Suprapubic skin (tissue), 4 donors: ENCODE measurements at places on chromosomes 2 and 18. TPM values are rescaled to one million over a fixed set of nuclear protein-coding genes. Genes with fewer than 3 reads are reported as not detected.

DNA sequence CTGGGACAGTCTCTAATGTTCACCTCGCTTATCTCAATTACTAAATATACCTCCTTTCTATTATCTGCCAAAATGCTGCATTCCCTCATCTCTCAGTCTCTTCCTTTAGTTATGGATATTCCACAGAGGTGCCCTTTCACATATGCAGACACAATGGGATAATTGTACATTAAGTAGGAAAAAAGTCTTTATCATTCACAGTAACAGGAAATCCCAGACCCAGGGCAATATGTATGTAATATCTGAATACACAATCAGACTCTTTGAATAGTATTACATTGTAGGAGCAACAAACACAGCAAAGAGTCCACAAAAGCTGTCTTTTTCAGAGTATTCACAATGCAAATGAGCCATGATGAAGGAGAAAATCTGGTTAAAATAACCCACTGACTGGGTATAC, 1399.0 kb upstream of the ZEB2 start:
- DNase-seq = no peak

- DNase-seq = no peak
These were observed 119.2 kb downstream of the ACKR3 start for GRCh38 chr2:236688563-236689392.

DNA sequence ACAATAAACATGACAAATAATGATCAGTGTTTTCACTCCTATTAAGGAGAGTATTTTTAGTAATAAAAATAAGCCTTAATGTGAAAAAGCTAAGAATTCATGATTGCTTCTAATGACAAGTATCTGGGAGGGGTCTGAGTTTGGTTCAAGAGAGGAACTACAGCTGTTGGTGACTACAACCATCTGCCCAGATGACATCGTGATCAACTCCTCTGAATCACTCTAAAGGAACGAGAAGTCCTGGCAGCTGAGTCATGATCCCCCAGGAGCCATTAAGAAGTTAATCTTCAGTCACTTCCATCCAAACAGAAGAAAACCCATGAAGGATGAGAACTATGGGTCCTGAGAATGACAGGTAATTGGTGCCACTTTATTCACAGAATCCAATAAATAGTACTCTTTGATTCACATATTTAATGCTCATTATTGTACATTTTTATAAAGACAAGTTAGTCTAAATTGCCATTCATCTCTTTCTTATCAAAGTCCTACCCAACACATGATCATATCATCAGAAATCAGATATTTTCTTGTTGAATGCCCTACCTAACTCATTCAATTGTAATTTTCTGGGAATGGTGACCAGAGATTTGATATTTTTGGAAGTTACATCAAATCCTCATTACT, 6.8 kb downstream of the TFPI start:
- no peak for DNase-seq

DNA sequence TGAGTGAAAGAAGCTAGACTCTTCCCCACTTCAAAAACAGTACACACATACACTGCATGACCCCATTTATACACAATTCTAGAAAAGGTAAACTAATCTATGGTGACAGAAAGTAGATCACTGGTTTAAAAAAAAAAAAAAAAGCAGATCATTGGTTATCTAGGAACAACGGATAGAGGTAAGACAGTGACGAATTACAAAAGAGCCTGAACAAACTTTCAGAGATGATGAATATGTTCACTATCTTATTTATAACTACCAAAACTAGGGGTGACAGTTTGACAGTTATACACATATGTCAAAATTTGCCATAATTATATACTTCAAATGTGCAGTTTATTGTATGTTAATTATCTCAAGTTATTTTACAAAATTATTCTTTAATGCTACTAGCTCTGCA, 27.5 kb downstream of the MAP3K2 start:
- no peak for DNase-seq

DNA sequence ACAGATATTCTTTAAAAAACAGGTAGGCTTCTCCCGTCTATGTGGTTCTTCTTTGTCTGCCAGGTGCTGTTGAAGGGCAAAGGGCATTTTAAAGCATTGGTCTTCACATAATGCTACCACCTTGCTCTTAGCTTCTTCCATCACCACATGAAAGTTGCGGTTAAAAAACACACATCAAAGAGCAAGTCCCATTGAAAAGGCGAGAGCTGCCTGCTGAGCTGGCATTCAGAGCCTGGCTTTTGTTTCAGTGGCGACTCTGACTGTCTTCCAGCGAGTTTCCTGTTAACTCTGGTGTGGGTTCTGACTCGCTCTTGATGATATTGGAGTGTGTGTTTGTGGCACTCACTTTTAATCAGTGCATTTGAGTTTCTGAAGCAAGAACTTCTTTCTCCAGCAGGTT, 624.9 kb upstream of the FANCL start:
- DNase-seq = no peak

GRCh38 chr2:25545899-25546298, 127.5 kb downstream of the DTNB start:
- DNase-seq = no peak

- no peak for DNase-seq
These were observed 145.7 kb upstream of the TEKT4 start for GRCh38 chr2:94725543-94725942.

DNA sequence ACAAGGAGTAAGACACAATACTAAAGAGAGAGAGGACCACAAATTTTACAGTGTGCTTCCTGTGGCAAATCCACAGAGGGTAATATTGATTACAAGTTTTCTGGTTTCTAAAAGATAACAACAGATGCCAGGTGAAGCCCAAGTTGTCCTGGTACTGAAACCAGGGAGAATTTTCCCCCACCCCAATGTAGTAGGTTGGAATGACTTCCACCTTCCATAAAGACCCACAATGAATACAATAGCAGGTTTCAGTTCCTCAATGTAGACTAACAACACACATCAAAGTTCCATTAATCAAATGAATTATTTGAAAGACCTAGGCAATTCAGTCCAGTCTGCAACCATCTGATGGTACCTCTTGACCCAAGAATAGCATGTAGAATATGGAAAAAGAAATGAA, 44.0 kb upstream of the TMEM247 start:
- DNase-seq = no peak

DNA sequence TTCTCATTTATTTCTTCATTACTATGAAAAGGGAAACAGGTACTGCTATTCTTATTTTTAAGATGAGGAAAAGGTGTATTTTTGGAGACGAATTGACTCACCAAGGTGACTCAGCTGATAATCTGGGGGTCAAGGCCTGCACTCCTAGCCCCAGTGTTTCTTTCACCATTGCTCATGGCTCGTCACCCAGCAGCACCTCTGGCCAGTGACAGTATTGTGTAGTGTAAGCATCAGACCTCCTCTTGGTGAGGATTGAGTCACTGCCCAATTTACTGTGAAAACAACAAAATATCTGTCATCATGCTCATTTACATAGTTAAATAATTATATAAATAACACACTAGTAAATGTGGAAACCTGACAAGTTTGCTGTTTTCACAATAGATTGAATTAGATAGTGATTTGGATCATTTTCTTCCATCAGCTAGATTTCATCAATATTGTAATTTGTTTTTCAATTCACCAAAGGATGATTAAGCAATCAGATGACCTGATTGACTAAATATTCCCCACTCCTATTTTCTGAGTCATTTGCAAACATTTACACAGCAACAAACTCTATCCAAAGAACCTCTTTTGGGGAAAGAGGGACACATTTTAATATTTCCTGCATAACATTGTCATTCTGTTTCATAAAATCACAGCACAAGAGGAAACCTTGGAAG, 492.8 kb upstream of the RAB12 start:
- no peak for DNase-seq

GRCh38 chr18:10488017-10488416, 33.6 kb downstream of the APCDD1 start:
- no peak for DNase-seq

DNA sequence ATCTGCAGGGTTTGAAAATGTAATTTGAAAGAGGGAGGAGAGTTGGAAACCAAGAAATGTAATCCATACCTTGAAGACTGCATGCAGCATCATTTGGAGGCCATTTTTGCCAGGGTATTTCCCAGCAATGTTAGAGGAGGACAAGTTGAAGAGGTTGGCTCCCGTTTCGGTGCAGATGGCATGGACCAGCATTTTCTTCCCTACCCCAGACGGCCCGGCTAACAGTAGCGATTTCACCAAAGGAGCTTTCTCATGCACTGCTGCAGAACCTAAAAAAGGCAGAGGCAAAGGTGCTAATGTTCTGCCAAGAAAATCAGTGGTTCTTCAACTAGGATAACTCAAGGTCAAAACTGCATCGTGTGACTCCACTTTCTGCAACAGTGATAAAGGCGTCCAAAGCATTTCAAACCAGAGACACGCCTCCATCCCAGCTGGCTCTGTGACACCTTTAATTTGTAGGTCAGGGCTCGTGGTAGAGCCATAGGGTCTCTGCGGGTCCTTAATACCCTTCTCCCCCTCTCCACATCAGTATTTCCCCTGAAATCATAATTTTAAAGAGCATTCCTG, 99.6 kb upstream of the ASB18 start:
- no peak for DNase-seq

- no peak for DNase-seq
These were observed 214.1 kb downstream of the C1D start for GRCh38 chr2:67848551-67849285.

- no peak for DNase-seq
These were observed 62.2 kb downstream of the SPIRE1 start for GRCh38 chr18:12595571-12596255.

DNA sequence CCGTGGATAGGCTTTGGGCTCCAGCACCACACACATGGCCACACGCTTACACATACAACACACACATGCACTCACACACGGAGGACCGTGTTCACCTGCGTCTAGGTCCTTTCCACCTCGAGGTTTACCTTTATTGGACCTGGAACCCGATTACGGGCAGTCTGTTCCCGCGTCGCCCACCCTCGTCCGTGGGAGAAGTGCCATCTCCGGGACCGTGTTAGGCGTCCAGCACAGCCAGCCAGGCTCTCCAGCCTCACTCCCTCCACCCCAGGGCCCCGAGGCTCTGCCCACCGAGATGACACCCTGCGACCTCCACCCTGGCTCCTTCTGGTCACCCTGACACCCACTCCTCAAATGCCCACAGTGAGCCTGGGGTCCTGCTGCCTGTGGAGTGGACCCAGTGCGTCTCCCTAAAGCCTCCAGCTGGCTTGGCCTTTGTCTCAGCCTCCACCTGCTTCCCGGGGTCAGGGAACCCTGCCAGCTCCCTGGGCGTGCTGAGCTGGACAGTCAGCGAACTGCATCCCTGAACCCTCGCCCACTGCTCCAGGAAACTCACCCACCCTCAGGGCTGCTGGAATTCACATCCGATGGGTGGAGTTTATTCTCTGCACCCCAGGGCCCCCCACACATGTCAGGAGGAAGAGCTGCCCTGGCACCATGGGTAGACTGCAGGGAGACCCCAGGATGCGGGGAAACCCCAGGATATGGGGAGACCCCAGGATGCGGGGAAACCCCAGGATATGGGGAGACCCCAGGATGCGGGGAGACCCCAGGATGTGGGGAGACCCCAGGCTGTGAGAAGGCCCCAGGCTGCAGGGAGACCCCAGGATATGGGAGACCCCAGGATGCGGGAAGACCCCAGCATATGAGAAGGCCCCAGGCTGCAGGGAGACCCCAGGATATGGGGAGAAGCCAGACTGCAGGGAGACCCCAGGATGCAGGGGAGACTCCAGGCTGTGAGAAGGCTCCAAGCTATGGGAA, 33.0 kb downstream of the ADI1 start:
- peak; percentile 57 for DNase-seq

DNA sequence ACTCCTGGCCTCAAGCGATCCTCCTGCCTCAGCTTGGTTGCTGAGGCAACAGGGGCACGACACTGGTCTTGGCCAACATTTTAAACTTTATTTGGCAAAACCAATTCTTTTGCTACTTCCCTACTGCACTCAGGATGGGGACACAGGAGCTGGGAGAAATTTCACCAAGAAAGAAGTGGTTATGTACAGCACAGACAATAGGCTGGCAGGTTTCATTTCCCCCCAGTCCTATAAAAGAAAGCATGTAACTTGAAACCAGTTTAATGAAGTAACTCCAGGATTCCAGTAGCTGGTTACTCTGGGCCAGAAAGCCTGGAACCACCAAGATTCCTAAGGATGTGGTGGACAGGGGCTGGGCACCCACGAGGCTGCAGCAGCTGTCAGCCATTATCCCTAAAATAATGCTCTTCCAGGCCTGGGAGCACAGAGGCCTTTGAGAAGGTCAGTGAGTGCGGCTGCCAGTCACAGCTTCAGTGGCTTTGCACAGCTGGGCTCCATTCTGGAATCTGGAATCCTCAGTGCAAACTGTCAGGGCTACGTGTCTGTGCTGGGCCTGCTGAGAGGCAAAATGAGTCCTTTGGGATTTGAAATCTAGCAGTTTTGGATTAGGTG, 142.3 kb upstream of the ITGA6 start:
- DNase-seq = no peak

DNA sequence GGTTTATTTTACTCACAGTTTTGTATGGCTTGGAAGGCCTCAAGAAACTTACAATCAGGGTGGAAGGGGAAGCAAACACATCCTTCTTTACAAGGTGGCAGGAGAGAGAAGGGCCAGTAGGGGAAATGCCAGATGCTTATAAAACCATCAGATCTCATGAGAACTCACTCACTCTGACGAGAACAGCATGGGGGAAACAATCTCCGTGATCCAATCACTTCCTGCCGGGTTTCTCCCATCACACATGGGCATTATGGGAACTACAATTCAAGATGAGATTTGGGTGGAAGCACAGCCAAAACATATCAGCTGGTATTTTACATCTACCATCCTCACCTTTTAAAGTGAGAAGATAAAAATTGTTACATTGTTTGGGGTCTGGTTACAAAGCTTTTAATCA, 427.9 kb upstream of the CDH7 start:
- DNase-seq = no peak

- DNase-seq = no peak
These were observed 3.5 kb downstream of the ACTR2 start for GRCh38 chr2:65231121-65231520.

- DNase-seq = no peak
These were observed 217.2 kb upstream of the CCDC150 start for GRCh38 chr2:196422361-196422760.

- no peak for DNase-seq
These were observed 4.6 kb downstream of the TTR start for GRCh38 chr18:31596081-31596872.

- DNase-seq = no peak
These were observed 62.5 kb upstream of the TMEM247 start for GRCh38 chr2:46416739-46417403.

- no peak for DNase-seq
These were observed 672.2 kb downstream of the CPS1 start for GRCh38 chr2:211228559-211228958.

ABCG5 gene
- total RNA-seq = not detected

PAX3 gene
- total RNA-seq = 9.8 TPM

ANKRD53 gene
- 5.5 TPM for total RNA-seq

LIPG gene
- 11.8 TPM for total RNA-seq

WDR43 gene
- total RNA-seq = 56.3 TPM

UBXN4 gene
- 88.3 TPM for total RNA-seq

DNAJC10 gene
- total RNA-seq = 25.5 TPM

DOK6 gene
- not detected for total RNA-seq

CFAP221 gene
- not detected for total RNA-seq

RAX gene
- 0.18 TPM for total RNA-seq

LYPD6B gene
- total RNA-seq = 85.3 TPM

PCARE gene
- 0.04 TPM for total RNA-seq

CNDP1 gene
- total RNA-seq = not detected

HOXD8 gene
- 1.4 TPM for total RNA-seq

PROM2 gene
- 163 TPM for total RNA-seq
